ENCODE measurements at places on chromosomes 7 and 10.

DNA sequence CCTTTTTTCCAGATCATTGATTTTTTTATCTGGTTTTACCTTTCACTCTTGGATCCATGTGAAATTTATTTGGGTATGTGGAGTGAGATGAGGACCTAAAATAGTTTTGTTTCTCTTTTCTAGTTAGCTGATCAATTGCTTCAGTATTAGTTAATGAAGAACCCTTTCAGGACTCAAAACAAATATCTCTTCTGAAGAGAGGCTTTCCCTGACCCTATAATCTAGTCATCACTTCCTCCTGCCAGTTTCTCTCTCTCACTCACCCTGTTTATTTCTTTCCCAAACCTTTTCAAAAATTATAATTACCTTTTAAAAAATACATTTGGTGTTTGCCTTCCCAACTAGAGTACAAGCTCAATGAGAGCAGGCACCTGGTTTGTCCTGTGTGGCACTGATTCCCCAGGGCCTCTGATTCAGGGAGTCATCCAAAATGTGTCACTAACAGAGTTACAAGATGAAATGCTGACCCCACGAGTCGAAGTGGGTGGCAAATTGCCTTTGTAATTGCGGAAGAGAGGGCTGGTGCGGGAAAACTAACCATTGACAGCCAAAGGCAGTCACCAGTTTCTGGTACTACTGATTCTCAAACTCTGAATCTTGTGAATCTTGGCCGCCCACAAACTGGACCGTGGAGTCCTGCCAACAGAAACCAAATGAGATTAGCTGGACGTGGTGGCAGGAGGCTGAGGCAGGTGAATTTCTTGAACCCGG, 2.4 kb downstream of the TMEM140 start:
- no peak for DNase-seq

DNA sequence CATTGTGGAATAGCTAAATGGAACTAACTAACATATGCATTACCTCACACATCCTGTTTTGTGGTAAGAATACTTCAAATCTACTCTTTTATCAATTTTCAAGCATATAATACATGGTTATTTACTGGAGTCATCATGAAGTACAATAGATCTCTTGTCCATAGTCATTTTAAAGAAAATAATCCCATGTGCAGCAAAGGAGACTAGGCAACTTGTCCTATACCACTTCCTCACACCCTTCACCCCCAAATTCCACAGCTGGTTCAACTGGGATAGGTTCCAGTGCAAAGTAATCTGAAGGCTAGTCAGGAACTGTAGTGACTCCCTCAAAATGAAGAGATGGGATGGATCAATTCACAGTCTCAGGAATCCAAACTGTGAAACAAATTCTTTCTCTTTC, 176.1 kb downstream of the SGMS1 start:
- no peak for DNase-seq

DNA sequence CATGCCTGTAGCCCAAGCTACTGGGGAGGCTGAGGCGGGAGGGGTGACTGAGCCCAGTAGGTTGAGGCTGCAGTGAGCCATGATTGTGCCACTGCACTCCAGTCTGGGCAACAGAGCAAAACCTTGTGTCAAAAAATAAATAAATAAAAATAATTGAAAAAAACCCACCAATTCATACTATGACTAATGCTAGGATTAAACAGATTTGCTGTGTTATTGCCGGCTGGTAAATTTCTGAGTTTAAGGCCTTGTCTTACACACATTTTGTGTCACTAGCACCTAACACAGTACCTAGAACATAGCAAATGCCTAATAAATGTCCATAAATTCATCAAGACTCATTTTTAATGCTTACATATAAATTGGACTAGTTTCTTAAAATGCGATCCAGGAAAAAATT, 8.7 kb downstream of the ESYT2 start:
- no peak for DNase-seq

DNA sequence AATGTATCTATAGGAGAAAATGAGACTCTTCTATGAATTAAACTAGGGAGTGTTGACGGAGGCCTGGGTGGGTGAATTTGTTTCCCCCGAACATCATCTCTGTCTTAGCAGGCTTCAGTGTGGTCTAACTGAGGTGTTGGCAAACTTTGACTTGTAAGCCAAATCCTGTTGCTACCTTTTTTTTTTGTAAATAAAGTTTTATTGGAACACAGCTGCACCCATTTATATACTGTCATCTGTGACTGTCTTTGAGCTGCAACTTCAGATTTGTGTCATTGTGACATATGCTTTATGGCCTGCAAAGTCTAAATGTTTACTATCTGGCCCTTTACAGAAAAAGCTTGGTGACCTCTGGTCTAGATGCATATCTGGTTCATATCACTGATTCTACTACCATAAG, 455.9 kb downstream of the LRMDA start:
- DNase-seq, result no peak

GRCh38 chr10:7186387-7187018, 224.3 kb downstream of the SFMBT2 start:
- peak; percentile 51 for DNase-seq
